T-helper 9 cell (primary cell): ENCODE measurements at places on chromosomes 6 and 20.
A peak's percentile ranks its signal among the peaks of the same experiment; 100 is the strongest.

- no peak for DNase-seq
These were observed 5.4 kb upstream of the GJA10 start for GRCh38 chr6:89888871-89889270.

- no peak for DNase-seq
These were observed 32.8 kb upstream of the SCGN start for GRCh38 chr6:25619217-25619616.

GRCh38 chr6:167058261-167058660 is 59.1 kb downstream of the CEP43 start:
- DNase-seq: no peak

- no peak for DNase-seq
These were observed 208.4 kb downstream of the ADGRG6 start for GRCh38 chr6:142510211-142510610.

GRCh38 chr6:143283887-143284645 is 166.4 kb downstream of the ADAT2 start:
- DNase-seq: no peak

DNA sequence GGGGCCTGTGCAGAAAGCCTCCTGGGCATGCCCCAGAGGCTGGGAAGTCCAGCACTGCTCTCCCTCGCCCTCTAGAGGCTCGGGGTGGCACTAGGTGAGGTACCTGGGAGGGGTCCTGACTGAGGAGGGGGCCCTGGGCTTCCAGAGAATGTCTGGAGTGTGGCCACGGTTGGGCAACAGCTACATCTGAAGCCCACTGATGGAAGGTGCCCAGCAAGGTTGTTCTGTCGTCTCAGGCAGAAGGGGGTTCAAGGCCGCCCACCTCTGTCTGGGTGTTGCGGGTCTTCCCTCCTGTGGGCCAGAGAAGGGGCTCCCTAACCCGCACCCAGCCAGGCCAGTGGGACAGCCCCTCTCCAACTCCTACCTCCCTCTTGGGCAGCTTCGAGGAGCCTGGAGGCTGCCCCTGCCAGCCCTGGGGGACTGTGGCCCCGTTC is 11.4 kb upstream of the VEGFA start:
- DNase-seq: no peak

DNA sequence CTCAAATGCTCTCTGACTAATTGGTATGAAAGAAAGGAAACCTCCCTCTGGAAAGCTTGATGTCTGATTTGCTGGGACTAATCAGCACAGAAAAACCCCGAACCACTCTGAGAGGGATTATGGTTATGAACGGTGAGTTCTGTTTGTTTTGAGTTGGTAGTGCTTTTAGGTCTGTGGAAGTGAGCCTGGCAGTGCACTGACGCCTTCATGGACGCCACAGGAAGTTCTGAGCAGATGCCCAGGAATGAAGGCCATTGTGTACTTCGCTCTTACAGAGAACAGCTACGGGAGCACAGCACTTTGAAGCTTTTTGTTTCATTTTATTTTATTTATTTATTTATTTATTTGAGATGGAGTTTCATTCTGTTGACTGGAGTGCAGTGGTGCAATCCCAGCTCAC is 754.1 kb downstream of the QKI start:
- no peak for DNase-seq

DNA sequence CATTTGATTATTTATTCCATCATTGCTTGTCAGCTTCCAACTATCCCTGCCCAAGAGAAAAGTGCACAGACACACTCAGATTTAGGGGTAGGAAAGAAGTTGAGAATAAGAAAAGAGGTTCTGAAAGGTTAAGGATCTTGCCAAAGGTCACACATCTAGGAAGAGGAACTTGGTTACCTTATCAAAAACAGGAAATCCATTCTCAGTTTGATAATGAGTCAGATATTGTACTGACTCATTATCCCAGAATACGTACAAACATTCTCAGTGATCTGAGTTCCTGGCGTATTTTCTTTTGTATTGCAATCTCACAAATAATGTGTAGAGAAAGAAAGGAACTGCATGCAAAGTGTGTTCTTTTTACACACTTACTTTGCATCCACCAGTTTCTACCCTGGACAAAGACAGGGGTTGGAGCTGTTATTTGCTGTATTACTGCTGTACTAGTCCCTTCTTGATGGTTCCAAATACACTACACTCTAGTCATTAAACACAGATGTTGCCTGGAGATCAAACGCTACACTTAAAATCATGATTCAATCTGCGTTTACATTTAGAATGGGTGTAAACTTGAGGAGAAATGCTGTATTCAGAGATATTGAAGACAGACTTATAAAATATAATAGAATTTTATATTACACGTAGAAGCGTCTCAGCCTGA is 545.7 kb downstream of the PRKN start:
- DNase-seq: no peak

DNA sequence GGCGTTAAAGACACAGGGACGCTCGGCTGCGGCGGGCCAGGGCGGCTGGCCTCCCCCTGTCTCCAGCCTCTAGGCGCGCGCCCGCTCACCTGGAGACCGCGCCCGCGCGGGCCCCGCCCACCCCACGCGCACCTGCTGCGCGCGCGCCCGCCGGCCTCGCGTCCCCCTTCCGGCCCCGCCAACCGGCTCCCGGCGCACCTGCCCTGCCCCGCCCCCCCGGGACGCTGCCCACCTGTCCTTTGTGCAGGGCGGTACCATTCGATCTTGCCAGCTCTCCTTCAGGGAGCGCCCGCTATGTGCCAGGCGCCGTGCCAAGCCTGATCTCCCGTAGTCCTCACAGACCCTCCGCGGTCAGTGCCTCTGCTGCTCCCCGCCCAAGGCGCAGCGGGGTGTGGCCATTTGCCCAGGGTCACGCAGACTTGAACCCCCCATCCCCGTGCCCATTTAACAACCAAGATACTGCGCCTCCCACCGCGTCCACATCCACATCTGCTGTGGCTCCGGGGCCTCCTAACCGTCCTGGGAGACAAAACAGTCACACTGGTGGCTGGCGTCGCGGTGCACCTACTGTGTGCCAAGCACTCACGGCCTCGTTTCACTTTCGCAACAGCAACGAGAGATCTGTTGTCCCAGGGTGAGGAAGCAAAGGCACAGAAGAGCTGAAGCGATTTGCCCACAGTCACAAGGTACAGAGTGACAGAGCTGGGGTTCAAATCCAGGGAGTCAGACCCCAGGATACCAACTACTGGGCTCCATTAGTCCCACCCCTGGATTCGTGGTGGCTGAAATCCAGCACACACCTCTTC is 48.1 kb downstream of the NOL4L start:
- peak; percentile 62 for DNase-seq

- DNase-seq: no peak
These were observed 15.0 kb upstream of the TBC1D22B start for GRCh38 chr6:37242429-37243052.

- no peak for DNase-seq
These were observed 458.6 kb downstream of the EPM2A start for GRCh38 chr6:145276756-145277155.

DNA sequence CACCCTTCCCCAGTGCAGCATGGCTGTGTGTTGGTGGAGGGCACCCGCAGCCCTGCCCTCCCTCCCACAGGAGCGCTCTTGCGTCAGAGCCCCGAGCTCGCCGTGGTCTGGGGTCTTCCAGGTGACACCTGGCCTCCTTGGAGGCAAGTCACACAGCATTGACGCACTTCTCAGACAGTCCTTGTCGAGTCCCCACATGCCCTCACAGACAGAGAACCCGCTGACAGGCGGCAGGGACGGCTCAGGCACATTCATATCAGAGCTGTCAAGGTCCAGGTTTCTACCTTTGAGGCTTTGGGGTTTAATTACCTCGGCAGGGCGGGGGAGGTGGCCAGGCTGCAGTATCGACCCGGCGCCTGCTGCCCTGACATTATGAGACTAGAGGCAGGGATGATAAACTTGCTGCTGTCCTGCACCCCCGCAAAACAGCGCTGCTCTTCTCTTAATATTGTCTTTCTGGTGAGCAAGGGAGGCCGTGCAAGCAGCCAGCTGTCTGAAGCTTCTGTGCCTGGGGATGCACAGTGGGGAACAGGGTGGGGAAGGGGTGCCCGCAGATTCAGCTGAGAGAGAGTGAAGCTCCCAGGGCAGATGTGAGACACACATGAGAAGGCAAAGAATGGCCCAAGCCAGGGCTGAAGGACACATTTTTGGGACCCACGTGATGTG is 4.7 kb downstream of the NPEPL1 start:
- no peak for DNase-seq

GRCh38 chr20:43863330-43863729 is 51.3 kb upstream of the TOX2 start:
- DNase-seq: no peak

GRCh38 chr20:19921284-19921793 is 95.8 kb upstream of the NAA20 start:
- no peak for DNase-seq

DNA sequence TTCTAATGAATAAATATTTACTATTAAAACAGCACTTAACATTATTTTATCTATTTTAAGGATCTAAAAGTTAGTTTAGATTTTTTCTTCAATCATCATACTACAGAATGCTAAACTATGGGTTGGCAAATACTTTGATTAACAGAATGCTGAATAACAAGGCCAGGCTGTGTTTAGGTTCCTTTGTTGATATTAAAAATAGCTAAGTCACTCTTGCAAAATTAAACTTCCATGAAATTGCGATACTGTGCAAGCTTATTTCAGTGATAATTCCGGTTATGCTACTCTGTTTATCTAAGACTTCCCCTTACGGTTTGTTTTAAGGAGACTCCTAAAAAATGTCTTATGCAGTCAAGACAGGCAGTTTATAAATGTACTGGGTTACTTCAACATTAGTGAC is 2.8 kb downstream of the RNF24 start:
- no peak for DNase-seq

DNA sequence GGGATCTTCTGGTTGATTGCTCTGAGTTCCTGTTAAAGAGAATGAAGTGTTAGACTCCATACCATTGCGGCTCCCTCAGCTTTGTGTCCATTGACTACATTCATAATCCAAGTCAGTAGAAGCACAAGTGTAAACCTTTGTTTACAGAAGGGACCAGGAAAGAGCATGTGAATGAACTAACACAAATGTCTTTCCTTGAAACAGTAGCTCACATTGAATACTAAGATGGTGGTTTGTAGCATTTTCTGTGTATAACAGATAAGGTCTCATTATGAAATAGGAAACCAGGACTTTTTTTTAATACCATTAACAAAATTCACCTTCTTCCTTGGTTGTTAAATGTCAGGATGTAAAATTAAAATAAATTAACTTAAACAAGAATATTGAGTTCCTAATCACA is 8.4 kb downstream of the STXBP5 start:
- DNase-seq: no peak

- no peak for DNase-seq
These were observed 298.1 kb downstream of the LAMA2 start for GRCh38 chr6:129181001-129181400.

GRCh38 chr20:53245574-53245973 is 273.4 kb downstream of the TSHZ2 start:
- DNase-seq: no peak

GRCh38 chr6:44261581-44261980 is 3.8 kb downstream of the NFKBIE start:
- DNase-seq: no peak

DNA sequence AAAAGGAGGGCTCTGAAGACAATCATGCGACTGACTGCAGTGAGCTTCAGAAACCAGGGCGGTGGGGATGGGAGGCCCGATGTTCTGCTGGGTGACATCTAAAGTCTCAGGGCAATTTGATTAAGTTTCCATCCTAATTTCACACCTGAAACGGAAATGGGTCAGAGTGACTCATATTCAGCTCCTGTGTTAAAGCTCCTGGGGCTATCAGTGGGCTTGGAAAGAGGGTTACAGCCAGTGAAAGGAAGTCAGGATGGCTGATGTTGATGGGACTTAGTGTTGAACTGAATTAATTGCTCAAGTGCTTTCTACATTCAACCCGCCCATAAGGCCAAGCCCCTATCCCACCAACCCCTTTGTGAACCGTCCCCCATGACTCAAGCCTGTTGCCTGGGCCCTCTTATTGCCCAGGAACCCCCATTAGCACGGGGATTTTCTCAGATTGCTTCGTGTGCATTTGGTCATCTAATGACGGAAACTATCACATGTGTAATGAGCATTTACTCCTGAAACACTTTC is 47.1 kb upstream of the TBC1D7 start:
- no peak for DNase-seq

GRCh38 chr6:107641500-107641941 is 151.6 kb downstream of the SOBP start:
- no peak for DNase-seq

DNA sequence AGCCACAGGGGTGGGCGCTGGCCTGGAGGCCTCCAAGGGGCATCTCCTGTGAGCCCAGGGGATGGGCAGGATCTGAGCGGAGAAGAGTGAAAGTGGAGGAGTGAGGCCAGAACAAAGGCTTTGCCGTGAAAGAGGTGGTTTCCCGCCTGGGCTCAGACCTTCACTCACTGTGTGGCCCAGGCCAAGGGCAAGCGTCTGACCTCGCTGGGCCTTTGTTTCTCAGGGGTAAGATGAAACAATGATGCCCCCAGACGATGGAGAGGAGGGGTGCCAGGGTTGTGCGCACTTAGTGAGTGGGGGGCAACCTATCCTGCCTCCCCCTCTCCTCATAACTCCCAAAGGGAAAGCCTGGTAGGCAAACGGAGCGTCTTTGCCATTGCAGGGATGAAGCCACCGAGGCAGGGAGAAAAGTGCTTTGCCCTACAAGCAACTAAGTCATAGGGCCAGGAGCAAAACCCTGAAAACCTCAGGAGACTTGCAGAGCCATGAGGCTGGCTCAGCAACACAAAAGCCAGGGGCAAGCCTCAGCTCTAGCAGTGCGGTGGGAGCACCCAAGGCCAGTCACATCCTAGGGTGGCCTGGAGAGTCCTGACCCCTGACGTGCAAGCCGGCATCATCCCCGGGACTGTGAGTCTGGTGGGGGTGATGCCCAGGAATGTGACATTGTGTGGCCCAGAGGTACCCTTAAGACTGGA is 897 bp upstream of the STMN3 start:
- DNase-seq: no peak

GRCh38 chr20:49584418-49585382 is 16.8 kb upstream of the PTGIS start:
- DNase-seq: no peak

DNA sequence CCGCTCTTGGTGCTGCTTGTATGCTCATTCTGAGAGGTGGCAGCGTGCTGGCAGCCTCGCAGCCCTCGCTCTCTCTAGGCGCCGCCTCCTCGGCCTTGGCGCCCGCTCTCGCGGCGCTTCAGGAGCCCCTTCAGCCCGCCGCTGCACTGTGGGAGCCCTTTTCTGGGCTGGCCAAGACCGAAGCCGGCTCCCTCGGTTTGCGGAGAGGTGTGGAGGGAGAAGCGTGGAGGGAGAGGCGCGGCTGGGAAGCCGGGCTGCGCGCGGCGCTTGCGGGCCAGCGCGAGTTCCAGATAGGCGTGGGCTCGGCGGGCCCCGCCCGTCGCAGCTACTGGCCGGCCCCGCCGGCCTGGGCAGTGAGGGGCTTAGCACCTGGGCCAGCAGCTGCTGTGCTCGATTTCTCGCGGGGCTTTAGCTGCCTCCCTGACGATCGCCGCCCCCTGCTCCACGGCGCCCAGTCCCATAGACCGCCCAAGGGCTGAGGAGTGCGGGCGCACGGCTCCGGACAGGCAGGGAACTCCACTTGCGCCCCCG is 19.5 kb upstream of the FAM8A1 start:
- DNase-seq: no peak

DNA sequence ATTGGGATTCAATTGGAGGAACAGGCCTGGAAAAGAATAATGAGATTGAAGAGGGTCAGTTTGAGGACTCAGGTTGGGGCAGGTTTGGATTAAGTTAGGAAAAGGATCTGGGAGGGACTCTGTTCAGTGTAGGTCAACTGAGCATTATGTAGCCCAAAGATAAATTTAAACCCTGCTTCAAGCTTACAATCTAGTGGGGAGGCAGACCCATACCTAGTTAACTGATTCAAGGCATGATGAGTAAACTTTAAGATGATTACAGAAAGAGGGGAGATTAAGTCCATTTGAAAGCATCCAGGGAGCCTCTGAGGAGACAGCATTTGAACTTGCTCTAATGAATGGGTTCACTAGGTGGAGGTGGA is 11.4 kb upstream of the LTA start:
- no peak for DNase-seq
